ENCODE measurements at places on chromosomes 12 and 14. TPM values are rescaled to one million over a fixed set of nuclear protein-coding genes. Genes with fewer than 3 reads are reported as not detected.
A peak's percentile ranks its signal among the peaks of the same experiment; 100 is the strongest.

- DNase-seq, result no peak
Observed at GRCh38 chr12:86117711-86118110, 138.5 kb downstream of the MGAT4C start.

Gene GUCY2C
- not detected for total RNA-seq

Gene TAS2R8
- total RNA-seq, result not detected

- no peak for DNase-seq
Observed at GRCh38 chr12:19398376-19399363, 40.6 kb upstream of the AEBP2 start.

DNA sequence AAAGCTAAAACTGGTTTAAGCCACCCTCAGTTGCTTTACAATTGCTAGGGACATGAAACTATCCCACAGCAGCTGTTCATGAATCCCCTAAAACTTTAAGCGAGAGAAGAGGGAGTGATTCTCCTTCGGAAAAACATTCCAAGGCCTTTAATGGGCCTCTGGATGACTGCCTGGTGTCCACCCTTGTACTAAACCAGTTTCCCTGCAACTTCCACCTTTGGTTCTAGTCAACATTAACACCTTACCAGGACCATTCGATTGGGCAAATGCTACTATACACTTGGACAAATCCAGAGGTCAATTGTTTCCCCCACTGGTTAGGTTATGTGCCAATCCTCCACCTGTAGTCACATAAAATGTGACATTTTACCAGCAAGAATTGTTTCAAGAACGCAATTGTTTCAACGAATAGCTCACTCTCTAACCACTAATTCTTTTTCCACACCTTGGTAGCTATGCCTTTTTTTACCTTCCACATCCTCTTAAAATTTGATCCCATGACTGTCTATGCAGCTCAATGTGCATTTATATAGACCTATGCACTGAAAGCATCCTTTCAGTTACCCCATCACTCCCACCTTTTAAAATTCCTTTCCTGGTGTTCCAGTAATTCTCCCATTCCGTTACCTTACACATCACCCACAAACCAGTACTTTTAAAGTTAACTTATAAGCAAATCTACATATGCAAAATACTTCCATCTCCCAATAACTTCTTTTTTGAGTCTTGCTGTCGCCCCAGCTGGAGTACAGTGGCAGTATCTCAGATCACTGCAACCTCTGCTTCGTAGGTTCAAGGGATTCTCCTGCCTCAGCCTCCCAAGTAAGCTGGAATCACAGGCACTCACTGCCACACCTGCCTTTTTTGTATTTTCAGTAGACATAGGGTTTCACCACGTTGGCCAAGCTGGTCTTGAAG lies 3.6 kb downstream of the UBC start:
- DNase-seq, result no peak

DNA sequence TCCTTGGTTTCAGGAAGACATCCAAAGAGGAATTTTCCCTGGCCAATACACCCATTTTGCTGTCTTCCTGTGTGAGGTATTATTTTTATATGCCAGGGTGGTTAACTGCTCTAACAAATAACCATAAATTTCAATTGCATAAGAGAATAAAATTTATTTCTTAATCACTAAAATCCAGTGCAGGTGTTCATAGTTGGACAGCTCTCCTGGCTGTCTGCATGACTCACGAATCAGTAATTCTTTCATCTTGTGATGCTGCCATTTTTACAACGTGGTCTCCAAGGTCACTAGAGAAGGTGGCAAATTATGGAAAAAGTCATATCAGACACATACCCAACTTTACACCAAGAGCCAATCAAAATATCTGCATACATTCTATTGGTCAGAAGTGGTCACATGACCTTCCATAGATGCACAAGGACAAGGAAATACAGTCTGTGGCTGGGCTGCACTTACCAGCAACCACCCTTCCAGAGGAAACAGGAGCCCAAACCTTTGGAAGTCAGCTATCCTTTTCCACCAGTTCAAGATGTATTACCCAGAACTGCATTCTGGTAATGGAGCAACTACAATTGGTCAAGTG lies 193.5 kb upstream of the PLEKHG7 start:
- no peak for DNase-seq

GRCh38 chr12:7583471-7583870 lies 79.9 kb upstream of the CD163 start:
- no peak for DNase-seq

Gene FAM181A
- total RNA-seq, result not detected

DNA sequence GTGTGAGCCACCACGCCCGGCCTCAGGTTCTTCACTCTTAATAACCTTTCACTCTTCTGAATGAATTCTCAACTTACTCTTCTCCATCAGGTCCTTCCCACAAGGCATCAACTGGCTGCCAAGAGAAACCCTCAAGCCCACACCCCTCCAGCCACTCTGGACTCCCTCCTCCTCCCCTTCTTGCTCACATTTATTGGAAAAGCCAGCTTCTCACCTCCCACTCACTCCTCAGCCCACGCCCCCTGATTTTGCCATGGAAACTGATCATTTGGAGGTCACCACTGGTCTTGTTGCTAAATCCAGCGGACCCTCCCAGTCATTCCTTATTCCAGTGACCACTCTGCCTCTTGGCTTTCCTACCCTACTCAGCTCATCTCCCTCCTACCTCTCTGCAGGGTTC lies 17.4 kb upstream of the ACVR1B start:
- no peak for DNase-seq

Gene OR5AU1
- not detected for total RNA-seq

Gene ABCB9
- 6.2 TPM for total RNA-seq

DNA sequence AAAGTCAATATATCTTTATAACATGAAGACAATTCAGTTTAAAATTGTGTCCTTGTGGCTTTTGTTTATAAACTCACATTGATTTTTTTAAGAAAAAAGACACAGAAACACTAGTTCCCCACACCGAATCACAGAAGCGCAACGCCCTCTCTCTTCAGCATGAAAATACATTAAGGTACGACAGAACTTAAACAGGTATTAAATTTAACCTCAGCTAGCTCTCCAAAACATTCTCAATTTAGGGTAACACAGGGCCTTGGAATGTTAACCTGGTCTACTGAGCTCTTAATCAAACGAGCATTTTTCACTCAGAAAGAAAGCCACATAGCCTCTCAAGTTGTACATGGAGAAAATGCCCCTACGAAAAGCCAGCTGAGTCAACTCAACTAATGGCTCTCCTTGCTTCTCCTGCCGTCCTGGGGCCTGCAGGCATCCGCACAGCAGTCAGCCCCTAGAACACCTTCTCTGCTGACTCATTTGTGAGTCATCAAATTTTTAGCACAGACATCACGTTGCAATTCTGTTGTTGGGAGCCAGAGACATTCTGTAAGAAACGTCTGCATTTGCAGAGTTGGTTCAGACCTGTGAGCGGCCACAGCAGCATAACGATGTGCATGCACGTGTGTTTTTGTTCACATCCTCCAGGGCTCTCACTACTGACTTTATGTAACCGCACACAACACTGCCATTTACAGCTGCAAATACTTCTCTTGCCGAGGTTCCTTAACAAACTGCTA lies 141.6 kb downstream of the ITPR2 start:
- DNase-seq, result no peak

DNA sequence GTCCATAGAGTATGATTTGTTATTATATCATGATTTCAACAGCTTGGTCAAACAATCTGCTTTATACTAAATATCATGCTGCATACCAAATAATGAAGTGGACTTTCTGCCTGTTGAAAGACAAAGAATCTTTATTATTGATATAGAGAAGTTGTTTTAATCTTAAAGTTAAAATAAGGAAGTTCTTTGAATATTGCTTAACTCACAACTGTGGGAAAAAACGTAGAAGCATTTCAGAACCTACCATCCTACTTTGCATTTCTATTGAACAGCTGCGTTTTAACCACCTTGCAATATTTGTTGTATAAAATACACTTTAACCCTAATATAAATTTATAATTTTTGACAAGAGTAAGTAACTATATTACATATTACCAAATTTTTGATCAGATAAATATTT lies 22.9 kb upstream of the ARL1 start:
- DNase-seq, result no peak

DNA sequence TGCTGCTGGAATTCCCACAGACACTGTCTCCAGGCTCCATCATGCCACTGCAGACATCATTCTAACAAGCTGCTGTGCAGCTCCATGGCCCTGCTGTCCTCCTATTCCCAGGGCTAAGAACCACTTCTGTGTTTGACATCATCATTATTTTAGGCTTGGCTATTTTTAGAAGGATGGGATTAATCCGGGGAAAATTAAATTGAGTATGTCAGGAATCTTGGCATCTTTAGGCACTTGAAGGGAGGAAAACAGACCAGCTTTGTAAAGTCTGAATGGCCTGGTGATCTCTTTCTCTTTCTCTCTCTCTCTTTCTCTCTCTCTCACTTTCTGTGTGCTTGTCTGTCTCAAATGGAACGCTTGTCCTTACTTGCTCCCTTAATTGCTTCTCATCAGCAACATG lies 568.3 kb upstream of the FLRT2 start:
- no peak for DNase-seq

DNA sequence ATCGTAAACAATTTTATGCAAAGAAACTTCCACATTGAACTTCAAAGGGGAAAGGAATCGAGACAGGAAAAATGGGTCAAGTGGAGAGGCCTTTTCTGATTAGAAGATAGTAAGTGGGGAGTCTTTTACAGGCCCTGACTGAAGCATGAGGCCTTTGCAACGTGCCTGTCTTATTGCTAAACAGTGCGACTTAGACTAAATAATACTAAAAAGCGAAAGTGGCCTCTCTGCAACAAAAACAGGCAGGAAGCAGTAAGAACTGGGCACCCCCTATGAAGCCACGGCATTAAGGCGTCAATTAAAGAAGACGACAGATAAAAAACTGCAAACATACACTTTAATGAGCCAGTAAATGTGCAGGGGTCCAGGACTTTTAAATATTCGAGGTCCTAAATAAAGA lies 283.4 kb upstream of the GRIP1 start:
- DNase-seq, result no peak

Gene GDF3
- not detected for total RNA-seq

Gene ITGB7
- total RNA-seq, result 227 TPM

DNA sequence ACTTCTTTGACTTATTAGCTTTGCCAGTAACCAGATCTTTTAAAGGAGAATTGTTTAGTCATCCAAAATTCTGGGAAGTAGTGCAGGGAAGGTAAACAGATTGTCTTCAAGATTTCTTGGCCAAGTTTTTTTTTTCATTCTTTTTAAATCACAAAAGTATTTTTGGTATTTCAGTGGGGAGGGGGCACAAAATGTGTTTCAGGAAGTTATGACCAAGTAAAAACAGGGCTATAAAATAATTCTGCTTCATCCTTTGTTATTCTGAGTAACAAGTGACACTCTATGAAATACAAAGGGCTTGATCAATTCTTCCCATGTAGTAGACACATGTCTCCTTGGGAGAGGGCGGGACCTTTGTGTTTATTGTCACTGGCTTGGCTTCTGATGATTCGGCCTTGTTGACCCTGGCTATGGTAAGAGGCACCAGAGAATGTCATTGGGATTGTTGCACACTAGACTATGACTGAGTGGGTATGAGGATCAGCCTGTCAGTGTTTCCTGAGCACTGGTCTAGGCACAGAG lies 55.4 kb downstream of the SUSD6 start:
- DNase-seq, result no peak

Gene KRT80
- total RNA-seq, result not detected

- DNase-seq, result no peak
Observed at GRCh38 chr14:102373110-102373509, 10.4 kb downstream of the TECPR2 start.

Gene MYO1H
- not detected for total RNA-seq

GRCh38 chr12:46725332-46725731 lies 100.5 kb downstream of the SLC38A4 start:
- no peak for DNase-seq

- no peak for DNase-seq
Observed at GRCh38 chr14:98293576-98293975, 978.4 kb downstream of the BCL11B start.

Gene C12orf60
- total RNA-seq, result 1.9 TPM

Gene SRRM4
- total RNA-seq, result not detected

DNA sequence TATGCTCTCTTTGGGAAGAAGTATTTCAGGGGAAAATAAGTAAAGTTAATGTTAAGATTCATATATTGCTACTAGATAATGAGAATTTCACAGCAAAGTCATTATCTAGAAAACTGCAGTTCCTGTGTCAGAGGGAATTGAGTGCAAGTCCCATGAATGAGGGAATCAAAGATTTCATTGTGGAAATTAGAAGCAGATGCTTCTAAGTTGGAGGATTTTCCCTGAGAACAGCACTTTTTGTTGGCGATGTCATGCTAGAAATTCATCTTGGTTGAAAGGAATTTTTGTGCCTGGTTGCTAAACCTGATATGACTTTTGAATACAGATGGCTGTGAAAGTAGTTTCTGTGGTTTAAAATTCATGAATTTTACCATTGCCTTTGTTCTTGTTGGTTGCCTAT lies 25.6 kb downstream of the FRMD6 start:
- no peak for DNase-seq

DNA sequence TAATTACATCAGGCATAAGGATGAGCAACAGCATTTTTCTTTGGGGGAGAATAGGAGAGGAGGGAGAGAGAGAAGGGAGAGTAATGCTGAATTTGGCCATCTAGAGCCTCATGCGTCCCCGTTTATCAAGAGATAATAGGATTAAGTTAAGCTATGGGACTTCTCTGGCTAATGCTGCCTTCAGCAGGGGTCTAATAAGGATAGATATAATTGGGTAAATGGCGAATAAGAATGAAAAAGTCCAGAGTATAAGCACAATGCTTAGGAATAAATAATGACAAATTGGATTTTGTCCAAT lies 470.0 kb downstream of the EGLN3 start:
- no peak for DNase-seq

DNA sequence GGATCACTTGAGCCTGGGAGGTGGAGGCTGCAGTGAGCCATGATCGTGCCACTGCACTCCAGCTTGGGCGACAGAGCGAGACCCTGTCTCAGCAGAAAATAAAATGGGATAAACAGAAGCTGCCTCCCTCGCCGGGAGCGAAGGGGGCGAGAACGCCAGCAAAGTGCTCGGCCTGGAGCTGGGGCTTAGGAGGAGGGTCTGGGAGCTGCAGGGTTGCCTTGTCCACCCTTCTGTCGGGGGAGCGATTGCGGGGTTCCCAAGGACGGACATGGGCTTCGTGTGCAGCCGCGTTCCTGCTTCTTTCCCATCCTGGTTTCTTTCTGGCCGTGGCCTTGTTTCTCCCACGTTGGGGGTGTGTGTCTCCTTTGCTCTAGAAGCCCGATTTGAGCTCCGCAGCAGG lies 27.9 kb upstream of the MLXIP start:
- DNase-seq, result no peak

Gene P2RX2
- not detected for total RNA-seq

DNA sequence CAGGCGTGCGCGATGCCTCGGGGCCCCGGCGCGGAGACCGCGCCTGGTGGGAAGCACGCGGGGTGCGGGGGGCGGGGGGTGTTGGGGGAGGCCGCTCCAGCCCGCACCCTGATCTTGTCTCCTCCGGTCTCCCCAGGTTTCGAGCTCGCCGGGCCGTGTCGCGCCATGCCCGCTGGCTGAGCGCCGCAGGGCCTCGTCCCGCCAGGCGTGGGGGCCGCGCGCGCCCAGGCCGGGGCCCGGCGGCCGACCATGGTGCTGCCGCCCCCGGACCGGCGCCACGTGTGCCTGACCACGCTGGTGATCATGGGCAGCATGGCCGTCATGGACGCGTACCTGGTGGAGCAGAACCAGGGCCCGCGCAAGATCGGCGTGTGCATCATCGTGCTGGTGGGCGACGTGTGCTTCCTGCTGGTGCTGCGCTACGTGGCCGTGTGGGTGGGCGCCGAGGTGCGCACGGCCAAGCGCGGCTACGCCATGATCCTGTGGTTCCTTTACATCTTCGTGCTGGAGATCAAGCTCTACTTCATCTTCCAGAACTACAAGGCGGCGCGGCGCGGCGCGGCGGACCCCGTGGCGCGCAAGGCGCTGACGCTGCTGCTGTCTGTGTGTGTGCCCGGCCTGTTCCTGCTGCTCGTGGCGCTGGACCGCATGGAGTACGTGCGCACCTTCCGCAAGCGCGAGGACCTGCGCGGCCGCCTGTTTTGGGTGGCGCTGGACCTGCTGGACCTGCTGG lies 2.4 kb downstream of the TMEM121 start:
- peak; percentile 27 for DNase-seq
